ENCODE measurements at places on chromosomes 3 and 15.
A peak's percentile ranks its signal among the peaks of the same experiment; 100 is the strongest.

GRCh38 chr3:148903022-148903442 lies 37.9 kb downstream of the CPA3 start:
- DNase-seq = peak; percentile 27

DNA sequence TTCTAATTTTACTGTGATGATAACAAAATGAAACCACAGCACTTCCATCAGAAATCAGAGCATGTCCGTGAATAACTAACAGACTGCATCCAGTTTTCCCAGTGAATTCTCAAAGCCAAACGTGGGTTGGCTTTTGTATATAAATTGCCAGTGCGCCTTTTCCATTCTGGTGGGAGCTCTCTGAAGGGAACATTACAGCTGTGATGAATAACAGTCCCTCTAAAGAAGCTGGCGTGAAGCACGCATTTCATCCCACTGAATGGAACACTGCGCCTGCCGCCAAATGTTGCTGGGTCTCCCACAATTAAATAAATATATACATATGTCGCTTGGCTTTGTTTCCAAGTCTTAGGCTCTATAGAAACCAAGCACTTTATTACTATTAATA lies 113.0 kb upstream of the PFN2 start:
- DNase-seq = no peak

- DNase-seq = no peak
Observed at GRCh38 chr3:14137445-14137844, 12.6 kb downstream of the TMEM43 start.

DNA sequence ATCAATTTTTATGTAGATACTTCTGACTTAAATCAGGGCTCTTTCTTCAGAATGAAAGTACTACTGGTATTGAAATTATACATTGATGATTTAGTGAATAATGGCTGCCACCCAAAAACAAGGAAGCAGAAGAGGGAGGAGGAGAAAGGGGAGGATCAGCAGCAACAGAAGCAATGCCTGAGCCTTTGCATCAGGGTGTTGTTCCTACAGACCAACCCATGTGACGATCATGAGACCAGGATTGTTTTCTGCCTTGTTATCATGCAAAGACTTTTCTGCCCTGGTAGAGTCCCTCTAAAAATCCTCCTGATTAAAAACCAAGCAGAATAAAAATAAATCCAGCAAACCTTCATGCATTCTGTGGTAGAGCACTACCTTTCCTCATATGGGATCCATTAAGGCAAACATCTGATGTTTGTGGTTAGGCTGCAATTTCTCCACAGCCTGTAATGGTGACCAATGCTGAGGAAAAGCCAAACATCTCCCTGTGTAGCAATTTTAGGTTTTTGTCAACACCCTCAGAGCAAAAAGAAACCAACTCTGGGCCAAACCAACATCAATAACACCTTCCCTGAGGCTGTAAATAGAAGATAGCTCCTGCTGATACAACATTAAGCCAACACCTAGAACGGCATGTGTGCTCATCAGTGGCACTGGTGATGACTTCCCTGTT lies 191.7 kb downstream of the ATP8B4 start:
- DNase-seq = no peak

GRCh38 chr15:64233299-64233698 lies 70.5 kb upstream of the PPIB start:
- DNase-seq = no peak

All from non-pigmented ciliary epithelial cell (primary cell).